ENCODE measurements at places on chromosomes 13 and 19. TPM values are rescaled to one million over a fixed set of nuclear protein-coding genes. Genes with fewer than 3 reads are reported as not detected.

CRX gene
- not detected for total RNA-seq

ZNF793 gene
- 8.7 TPM for total RNA-seq

GPR108 gene
- 35.2 TPM for total RNA-seq

SGCG gene
- 157 TPM for total RNA-seq

LRFN3 gene
- 3.0 TPM for total RNA-seq

FBXO17 gene
- total RNA-seq, result 35.2 TPM

HCN2 gene
- 0.41 TPM for total RNA-seq

KLC3 gene
- 13.7 TPM for total RNA-seq

NLRP12 gene
- 0.41 TPM for total RNA-seq

CDX2 gene
- total RNA-seq, result not detected

SCGB2B2 gene
- total RNA-seq, result 0.10 TPM

ZNF568 gene
- total RNA-seq, result 35.4 TPM

STAP2 gene
- total RNA-seq, result 14.7 TPM

CBARP gene
- 1.1 TPM for total RNA-seq

ZNF83 gene
- total RNA-seq, result 63.7 TPM

All from tongue (tissue), 3 donors.